ENCODE measurements at places on chromosomes 13 and 19. TPM values are rescaled to one million over a fixed set of nuclear protein-coding genes. Genes with fewer than 3 reads are reported as not detected.

Gene YJU2
- 16.8 TPM for total RNA-seq

Gene EBI3
- 0.11 TPM for total RNA-seq

GRCh38 chr19:14139944-14140343 lies 3.6 kb upstream of the ASF1B start:
- DNase-seq, result no peak

Gene CD37
- not detected for total RNA-seq

Gene CEBPA
- total RNA-seq, result 0.17 TPM

- no peak for DNase-seq
Measured at GRCh38 chr19:13010992-13011652, 15.8 kb downstream of the NFIX start.

DNA sequence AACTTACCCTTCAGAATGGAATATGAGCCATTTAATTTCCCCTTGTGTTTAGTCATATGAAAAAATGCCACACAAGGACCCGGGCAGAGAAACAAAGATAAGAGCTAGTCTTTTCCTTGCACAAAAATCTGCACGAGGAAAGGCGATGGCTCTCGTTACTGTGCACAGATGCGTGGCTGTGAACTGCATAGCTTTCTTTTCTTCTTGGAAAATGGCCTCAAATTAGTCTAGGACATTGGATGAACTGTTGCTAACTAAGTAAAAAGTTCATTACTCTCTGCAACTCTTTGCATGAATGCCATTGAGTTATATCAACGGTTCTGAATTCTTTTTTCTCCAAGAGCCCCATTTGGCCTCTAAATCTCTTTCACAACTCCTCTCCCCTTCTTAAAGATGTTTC lies 125.2 kb downstream of the COG6 start:
- DNase-seq, result no peak

GRCh38 chr19:3132971-3133792 lies 2.7 kb upstream of the GNA15 start:
- DNase-seq, result peak; percentile 90

Gene NXNL1
- not detected for total RNA-seq

Gene PLIN5
- total RNA-seq, result 0.06 TPM

GRCh38 chr13:97231829-97232196 lies 9.7 kb downstream of the MBNL2 start:
- no peak for DNase-seq

Gene ATP7B
- 1.7 TPM for total RNA-seq

- DNase-seq, result no peak
Measured at GRCh38 chr13:21849323-21849722, 178.4 kb downstream of the FGF9 start.

Gene DHRS12
- 3.2 TPM for total RNA-seq

Gene DACT3
- 1.7 TPM for total RNA-seq

Gene LHB
- not detected for total RNA-seq

DNA sequence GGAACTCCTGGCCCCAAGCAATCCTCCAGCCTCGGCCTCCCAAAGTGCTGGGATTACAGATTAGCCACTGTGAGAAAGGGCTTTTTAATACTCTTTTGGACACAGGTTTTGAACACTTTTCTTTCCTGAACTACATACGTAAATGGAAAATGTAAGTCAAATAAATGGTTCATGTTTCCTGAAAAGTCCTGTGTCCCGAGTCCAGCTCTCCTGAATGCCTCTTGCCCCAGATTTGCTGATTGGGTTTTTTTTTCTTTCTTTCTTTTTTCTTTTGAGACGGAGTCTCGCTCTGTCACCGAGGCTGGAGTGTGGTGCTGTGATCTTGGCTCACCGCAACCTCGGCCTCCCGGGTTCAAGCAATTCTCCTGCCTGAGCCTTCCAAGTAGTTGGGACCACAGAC lies 24.5 kb downstream of the PTPRS start:
- DNase-seq, result no peak

GRCh38 chr19:3227054-3227626 lies 2.7 kb downstream of the CELF5 start:
- DNase-seq, result no peak

DNA sequence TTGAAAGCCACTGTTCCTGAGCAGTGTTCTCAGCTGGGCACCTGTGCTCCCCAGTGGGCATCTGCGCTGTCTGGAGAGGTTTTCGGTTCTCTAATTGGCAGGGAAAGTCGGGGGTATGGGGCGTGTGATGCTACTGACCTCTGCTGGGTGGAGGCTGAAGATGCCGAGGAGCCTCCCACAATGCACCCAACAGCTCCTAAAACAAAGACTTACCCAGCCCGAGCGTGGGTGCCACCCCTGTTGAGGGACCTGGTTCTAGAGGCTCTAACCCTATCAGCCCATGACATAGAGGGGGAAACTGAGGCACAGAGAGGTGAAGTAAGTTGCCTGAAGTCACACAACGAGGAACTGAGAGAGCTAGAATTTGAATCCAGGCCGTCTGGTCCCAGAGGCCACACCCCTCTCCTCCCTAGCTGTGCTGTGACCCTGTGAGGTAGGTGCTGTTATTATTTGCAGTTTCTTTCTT lies 2.3 kb downstream of the SPACA4 start:
- no peak for DNase-seq

DNA sequence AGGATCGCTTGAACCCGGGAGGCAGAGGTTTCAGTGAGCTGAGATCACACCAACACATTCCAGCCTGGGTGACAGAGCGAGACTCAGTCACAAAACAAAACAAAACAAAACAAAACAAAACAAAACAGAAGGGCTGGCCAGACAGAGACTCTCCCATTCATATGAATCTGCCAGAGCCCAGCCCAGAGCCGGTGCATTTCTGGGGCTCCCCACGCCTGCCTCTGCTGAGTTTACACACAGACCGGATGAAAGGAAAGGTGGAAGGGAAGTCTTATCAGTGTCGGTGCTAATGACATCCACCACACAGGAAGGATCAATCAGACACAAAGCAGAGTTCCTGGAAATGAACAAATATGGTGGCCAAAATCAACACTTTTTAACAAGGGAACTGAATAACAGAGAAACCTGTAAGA lies 6.8 kb downstream of the TRAPPC6A start:
- DNase-seq, result no peak

Gene NDUFA7
- total RNA-seq, result 34.9 TPM

Gene PLIN4
- not detected for total RNA-seq

Gene SOX21
- not detected for total RNA-seq

DNA sequence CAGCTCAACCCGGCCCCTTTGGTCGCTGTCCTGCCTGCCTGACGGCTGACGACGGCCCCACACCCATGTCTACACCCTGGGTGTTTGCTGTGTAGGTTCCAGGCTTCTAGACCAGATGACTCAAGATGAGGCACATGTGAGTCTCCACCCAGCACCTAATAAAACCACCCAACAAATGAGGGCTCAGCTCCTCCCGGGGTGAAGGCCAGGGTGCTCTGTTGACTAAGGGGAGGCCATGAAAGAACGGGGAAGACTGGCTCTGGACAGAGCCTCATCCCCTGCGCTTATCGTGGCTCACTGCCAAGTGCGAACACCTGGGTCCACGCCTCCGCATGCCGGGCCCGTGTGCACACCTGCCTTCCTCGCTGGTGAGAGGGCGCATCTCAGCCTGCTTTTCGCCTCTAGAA lies 39.6 kb downstream of the COL4A2 start:
- DNase-seq, result no peak

DNA sequence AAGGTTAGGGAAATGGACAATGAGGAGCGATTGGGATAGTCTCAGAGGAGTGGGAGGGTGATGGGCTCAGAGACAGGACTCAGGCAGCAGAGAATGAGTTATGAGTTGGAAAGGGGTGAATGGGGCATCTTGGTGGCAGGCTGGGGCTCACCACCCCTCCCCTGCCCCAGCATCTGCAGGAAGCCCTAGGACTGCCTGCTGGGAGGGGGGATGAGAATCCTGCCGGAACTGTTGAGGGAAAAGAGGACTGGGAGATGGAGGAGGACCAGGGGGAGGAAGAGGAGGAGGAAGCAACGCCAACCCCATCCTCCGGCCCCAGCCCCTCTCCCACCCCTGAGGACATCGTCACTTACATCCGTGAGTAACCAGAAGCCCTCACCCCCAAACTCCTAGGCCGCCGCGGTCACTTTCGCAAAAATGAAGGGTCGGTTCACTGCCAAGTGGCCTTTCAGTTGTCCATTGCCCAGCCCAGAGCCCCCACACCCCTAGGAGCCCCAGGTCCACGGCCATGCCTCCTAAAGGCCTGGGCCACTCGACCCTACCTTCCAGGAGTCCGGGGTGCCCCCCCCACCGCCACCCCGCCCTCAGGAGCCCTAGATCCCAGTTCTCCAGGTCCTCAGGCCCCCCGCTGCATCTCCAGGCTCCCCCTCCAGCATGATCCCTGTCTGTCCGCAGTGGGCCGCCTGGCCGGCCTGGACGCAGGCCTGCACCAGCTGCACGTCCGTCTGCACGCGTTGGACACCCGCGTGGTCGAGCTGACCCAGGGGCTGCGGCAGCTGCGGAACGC lies 764 bp downstream of the CLEC11A start:
- no peak for DNase-seq

GRCh38 chr19:38043649-38044144 lies 136.7 kb downstream of the SIPA1L3 start:
- no peak for DNase-seq

Gene CYP2A6
- not detected for total RNA-seq

GRCh38 chr13:22596171-22596863 lies 584.5 kb upstream of the SGCG start:
- DNase-seq, result peak; percentile 59

DNA sequence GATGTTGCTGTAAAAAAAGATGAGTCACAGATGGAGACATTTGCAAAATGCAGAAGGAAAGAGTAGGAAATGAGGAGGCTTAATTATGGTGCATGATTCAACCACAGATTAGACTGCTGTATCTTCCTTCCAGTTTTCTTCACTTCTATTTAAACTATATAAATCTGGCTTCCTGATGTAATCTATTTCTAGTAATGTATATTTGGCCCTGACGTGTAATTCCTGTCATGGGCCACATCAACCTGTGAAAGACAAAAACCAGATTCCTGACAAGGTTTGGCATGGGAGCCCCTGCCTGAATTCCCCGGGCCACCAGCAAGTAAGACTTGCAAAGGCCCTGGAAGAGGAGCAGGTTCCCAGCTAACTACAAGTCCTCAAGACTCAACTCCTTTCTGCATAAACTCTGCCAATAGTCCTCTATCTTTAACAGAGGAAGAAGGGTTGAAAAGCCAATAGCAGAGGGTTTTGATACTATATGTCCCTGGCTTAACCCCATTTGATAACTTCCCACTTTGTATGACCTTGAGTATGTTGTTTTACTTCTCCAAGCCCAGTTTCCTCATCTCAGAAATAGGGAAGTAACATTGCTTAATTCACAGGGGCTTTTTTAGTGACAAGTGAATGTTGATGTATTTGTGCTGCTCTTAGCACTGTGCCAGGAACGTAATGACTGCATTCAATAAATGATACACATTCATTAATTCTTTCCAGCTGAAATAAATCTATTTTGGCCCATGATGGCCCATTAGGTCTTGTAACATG lies 172.7 kb downstream of the SPRY2 start:
- DNase-seq, result peak; percentile 15

Gene SACS
- total RNA-seq, result 82.8 TPM

Gene C1QTNF9
- not detected for total RNA-seq

Gene MVB12A
- total RNA-seq, result 71.7 TPM

- DNase-seq, result no peak
Measured at GRCh38 chr13:62653371-62653770, 1237.7 kb upstream of the PCDH20 start.

Gene SCN1B
- 2.3 TPM for total RNA-seq

- no peak for DNase-seq
Measured at GRCh38 chr13:70747262-70747661, 639.0 kb upstream of the KLHL1 start.

DNA sequence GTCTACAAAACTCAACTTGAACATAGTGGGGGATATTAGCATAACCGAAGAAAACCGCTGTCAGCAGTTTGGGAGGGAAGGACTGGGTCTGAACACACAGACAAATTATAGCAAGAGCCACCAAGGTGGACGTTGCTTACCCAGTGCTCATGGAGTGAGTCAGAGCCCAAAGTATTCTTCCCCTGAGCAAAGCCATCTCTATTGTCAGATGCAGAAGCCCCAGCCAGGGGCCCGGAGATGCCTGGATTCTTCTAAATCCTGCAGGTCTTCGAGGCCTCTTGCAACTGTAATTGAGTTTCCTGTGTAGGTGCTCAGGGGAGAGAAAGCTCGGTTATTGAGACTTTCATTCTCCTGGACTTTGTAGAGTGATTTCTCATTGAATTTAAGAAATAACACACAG lies 384.5 kb downstream of the IRS2 start:
- DNase-seq, result no peak

Gene SCEL
- total RNA-seq, result not detected

GRCh38 chr19:37594982-37595382 lies 306 bp downstream of the ZNF540 start:
- DNase-seq, result peak; percentile 69

GRCh38 chr19:412356-413355 lies 3.7 kb upstream of the C2CD4C start:
- DNase-seq, result no peak

DNA sequence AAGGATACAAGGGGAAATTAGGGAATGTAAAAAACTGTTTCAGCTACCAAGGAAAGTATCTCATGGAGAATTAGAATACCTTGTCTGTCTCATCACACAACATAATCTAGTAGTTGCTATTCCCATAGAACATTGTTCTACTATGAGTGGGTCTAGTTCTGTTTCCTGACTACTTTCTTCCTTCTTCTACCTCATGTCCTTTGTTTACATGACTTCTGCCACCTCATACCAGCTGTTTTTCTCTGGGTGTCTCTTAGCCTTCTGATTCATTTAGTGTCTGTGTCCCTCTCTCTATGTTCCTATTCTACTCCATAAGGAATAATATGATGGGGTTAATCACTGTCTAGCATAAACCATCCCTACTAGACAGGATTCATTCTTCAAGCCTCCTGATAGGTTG lies 887.3 kb downstream of the DIAPH3 start:
- DNase-seq, result no peak

Gene ZNF528
- total RNA-seq, result 14.7 TPM

Gene ZNF536
- total RNA-seq, result not detected

GRCh38 chr13:80313668-80314256 lies 27.2 kb downstream of the SPRY2 start:
- no peak for DNase-seq

Gene MYO1F
- total RNA-seq, result 0.13 TPM

Gene SYT3
- total RNA-seq, result not detected

DNA sequence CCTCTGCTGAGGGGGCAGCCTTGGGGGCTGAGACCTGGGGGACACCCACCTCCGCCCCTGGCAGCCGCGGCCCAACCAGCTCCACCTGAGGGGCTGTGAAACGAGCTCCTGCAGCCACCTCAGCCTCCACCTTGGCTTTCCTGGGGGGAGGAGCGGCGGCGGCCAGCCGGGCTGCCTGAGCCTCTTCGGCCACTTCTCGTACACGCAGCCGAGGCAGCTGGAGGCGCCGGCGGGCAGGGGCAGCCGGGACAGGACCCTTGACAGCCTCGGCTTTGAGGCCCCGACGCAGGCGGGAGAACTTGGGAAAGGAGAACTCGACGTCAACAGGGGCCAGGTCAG lies 7.6 kb upstream of the HIPK4 start:
- no peak for DNase-seq
